Epithelial cell of esophagus (primary cell): ENCODE measurements at places on chromosomes 7 and 10.

DNA sequence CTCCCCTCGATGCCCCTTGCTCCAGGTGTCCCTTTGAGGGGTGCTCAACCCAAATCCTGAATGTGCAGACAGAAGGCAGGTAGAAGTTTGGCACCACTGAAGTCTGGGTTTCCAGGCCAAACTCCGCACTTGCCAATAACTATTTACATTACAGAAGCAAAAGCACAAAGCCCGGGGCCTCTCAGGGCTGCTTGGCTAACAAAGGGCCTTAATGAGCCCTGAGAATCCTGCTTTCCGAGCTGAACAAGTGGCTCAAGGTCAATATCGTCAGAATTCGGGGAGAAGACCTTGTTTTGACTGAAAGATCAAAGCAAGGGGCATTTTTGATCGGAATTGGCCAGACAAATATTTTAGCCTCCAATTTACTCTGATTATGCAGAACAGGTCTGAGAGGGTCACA, 189.9 kb downstream of the HERPUD2 start:
- DNase-seq, result no peak

DNA sequence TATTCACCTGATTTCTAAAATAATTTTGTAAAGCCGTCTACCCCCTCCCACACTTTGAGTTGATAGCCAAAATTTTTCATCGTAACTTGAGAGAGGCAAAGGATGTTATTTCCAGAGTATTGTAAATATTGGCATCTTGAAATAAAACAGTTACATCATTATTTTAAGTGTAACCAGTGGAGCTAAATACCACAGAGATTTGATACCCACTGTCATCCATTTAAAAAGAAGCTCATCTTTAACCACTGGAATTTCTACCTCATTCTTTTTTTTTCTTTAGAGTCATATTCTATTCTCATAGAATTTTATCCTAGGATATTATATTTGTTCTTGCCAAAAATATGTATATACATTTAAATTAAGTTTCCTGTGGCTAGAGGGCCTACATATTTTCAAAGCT, 48.6 kb downstream of the CAMK1D start:
- DNase-seq, result no peak

DNA sequence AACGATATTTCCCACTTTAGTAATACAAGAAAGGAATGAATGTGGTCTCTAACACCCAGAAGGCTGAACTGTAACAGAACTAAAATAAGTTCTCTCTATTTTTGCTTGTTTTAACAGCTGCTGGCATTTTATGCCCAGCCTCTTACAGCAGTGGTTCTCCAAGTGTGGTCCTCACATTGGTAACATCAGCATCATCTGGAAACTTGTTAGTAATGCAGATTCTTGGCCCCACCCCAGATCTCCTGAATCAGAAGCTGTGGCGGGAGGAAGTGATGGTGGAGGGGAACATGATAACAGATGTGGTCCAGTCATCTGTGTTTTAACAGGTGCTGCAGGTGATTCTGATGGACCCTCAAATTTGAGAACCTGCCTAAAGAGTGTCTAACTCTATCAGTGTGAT, 170.1 kb downstream of the TMEM26 start:
- DNase-seq, result no peak

DNA sequence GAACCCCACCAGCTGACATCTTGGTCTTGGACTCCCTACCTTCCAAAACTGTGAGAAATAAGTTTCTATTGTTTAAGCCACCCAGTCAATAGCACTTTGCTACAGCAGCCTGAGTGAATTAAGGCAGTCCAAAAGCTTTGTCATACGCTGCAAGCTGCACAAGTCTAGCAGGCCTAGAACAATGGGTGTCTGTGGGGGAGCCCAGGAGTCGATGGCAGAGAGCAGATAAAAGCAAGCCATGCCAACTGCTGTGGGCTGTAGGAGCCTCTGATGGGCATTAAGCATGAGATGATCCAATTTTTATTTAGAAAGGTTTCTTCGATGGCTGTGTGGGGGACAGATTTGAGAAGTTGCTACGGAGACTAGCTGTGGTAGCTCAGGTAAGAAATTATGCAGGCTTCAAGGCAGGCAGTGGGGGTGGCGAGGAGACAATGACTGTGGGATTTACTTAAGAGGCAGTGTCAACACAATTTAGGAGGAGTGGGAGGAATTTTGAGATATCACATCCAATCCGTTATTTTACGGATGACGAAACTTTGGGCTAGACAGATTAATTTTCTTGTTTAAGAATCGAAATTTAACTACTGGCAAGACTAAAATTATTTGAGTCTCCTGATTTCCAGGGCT, 110.4 kb downstream of the NRCAM start:
- no peak for DNase-seq

DNA sequence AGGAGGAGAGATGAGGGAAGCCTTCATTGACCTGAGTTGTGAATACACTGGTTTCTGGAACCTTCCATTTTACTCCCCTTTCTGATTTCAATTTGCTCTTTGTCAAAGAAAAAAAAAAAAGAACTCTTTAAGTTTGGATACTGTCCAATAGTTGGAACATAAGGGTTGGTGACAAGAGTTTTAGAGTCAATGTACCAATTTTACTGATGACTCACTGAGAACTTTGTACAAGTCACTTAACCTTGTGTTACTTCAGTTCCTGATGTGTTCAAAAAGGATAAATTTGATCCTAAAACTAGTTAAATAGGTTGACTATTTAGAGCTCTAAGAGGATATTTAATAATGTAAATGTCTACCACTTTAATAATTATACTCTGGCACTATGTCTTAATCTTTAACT, 4.1 kb upstream of the CDK14 start:
- no peak for DNase-seq

DNA sequence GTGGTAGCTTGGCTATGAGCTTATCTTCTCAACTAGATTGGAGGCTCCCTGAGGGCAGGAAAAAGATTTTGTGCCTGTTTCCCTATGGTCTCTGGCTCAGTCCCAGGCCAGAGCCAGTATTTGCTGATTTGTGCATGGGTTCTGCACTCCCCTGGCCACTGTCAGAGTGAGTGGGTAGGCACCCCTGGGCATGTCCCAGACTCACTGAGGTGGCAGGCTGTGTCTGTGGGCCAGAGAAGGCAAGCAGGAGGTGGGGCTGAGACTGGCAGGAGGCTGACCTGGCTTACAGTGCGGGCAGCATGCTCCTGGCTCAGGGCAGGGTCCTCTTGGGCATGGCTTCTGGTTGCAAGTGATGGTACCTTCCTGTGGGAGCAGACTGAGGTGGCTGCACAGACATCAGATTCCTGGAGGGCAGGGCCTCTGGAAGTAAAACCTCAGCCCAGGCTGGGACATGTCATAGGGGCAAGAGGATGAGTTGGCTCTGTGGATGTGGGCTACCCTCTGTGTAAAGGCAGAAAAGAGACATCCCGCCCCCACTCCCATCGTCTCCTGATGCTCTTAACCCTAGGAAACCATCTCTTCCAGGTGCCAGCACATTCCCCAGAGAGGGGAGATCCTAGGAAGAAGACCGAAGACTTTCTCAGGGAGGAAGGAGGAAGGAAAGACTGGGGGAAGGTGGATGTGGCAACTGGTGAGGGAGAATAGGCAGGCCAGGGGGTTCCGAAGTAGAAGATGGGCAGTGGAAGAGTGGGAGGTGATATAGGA, 4.3 kb downstream of the KCP start:
- no peak for DNase-seq

- no peak for DNase-seq
These were observed 58.8 kb downstream of the SHOC2 start for GRCh38 chr10:110978204-110978603.

- DNase-seq, result peak; percentile 60
These were observed 72.5 kb downstream of the CUL2 start for GRCh38 chr10:35017608-35018007.

DNA sequence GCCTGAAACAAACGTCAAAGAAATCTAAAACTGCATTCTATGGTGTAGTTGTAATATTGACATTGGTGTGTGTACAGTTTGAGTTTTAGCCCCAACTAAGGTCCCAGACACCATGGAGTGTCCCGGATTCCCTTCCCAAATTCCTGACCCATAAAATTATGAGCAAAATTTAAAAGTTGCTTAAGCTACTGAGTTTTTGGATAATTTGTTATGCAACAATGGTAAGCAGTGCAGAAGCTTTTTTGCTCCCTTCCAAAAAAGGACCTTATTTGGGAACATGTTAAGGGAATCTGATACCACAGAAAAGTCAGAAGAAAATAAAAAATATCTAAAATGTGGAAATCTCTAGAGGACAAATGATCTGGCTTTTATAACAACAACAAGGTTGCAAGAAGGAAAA, 63.3 kb upstream of the KMT2E start:
- no peak for DNase-seq

GRCh38 chr10:126687121-126687606, 16.7 kb upstream of the C10orf90 start:
- no peak for DNase-seq

GRCh38 chr7:116111475-116111874, 80.9 kb upstream of the TFEC start:
- DNase-seq, result no peak

DNA sequence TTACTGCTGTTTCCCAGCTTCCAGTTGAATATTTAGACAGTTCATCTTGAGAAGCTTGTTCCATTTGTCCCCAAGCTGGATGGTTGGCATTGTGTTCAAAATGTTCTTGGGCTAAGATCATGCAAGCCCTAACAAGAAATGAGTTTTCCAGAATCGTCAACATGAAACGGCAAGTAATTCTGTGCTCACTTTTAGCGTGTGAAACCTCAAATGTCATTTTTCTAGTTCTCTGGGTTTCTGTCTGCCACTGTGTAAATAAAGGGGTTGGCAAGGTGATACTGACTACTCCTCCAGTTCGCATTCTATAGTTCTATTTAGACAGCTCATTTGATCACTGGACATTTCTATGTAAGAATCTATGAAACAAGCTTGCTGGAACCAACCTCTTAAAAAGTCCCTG, 194.0 kb downstream of the AHR start:
- DNase-seq, result peak; percentile 86

GRCh38 chr10:63376560-63377304, 89.0 kb downstream of the JMJD1C start:
- peak; percentile 84 for DNase-seq
